ENCODE measurements at places on chromosomes 3 and 15.

DNA sequence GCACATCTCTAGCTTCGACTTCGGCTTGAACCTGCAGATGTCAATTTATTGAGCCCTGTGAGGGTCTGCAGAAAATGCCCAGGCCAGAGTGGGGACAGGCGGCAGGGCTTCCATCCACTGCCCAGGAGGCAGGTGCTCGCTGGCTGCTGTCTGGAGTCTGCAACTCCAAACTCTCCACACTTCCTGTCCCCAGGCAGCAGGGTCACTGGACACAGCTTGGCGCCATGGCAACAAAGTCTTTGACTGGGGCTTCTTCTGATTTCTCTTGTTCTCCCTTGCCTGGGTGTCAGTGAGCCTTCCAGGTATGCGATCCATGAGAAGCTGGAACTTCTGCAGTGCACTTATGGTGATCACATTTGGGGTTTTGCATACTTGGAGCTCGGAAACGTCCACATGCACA lies 33.5 kb downstream of the SV2B start:
- DNase-seq: no peak

DNA sequence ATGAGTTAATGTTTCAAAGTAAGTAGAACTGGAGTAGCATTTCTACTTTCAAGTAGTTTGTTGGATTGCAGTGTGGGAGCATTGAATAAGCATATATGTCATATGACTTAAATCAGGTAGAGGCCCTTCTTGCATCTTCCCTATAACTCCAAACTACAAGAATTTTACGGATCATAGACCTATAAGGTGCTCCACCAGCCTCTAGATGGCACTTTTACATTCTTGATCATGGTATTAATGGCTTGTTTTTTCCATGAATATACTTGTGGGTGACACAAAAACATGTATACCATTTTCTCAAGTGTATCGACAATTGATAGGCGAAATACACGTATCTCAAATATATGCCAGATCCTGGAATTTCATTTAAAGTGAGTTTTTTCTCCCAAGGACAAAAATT lies 311.1 kb downstream of the ZPLD1 start:
- peak; percentile 28 for DNase-seq

DNA sequence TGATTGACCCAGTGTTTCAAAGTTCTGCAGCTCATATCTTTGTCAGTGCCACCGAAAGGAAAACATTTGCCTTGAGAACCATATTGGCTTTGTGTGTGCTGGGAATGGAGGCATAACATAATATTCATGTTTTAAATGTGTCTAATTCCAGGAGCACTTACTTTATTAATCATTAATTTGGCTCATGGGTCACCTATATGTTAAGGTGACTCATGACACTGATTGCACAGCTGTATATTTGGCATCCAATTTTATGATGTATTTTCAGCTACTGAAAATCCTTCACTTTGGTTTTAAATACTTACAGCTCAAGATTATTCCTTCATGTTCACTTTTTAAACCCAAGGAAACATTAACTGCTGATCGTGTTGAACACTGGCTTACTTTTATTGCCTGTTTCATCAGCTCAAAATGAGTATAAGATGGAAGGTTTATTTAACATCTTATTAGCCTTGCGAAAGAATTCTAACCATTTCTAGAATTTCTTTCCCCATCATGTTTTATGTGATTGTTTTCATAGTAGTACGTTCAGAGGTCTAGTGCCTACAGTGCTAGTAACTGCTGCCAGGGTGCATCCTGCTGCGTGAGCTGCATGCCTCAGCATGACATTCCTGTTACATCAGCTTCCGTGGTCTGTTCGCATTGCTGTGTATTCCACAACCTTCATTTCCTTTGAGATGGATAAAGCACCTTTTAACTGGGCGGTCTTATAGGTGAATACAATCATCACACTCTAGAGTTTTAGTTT lies 63.7 kb downstream of the LRCH3 start:
- DNase-seq: peak; percentile 95

DNA sequence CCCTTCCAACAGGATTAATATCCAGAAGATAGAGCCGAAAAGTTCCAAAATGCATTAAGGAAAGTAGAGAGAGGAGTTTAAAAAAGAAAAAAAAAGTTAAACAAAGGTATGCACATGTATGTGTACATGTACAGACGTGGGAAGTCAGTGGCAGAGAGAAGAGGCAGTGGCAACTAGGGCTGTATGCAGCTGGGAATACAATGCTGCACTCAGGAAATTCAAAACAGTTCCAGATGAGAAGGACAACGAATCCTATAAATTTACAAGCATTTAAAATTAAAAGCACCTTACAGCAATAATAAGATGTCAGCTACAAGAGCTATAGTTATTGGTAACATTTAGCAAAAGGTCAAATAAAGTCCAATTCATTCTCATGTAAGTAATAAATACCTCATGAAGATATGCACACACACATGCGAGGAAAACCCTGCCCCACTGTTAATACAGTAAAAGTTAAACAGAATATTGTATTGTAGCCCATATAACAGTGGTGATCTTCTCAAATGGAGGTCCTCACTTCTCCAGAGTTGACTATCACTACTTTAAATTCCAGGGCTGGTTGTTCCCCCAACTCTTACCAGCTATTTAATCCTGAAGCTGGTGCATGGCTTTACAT lies 18.2 kb downstream of the MRPL3 start:
- DNase-seq: peak; percentile 2

DNA sequence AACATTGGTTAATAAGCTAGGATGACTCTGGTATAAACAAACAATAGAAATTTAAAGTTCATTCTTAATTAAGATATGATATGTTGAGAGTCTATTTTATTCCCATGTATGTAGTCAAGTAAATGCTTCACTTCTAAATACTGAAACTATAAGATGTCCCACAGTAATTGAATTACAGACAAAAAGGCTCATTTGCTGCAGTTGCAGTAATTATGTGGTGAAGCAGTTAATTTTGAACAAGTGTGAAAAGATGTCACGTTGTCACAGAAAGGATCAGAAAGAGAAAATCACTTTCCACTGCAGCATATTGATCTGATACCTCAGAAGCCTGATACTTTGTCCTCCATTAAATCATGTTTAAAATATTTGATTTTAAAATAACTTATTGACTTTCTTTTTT lies 159.8 kb downstream of the BBX start:
- DNase-seq: no peak

DNA sequence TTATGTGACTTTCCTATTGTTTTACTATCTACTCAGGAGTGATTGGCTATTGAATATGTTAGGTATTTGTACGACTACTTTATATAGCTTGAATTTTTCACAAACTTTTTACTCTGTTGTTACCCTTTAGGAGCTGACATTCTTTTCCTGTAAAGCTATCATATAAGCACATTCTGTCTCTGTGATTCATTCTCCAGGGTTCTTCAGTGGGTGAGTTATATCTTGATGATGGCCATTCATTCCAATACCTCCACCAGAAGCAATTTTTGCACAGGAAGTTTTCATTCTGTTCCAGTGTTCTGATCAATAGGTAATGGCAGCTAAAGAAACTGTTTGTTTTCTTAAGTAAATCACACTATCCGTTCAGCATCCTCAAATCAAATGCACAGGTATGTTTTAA lies 10.1 kb upstream of the CAPN3 start:
- peak; percentile 21 for DNase-seq

GRCh38 chr15:66765478-66766281 lies 63.6 kb downstream of the SMAD6 start:
- DNase-seq: peak; percentile 94

DNA sequence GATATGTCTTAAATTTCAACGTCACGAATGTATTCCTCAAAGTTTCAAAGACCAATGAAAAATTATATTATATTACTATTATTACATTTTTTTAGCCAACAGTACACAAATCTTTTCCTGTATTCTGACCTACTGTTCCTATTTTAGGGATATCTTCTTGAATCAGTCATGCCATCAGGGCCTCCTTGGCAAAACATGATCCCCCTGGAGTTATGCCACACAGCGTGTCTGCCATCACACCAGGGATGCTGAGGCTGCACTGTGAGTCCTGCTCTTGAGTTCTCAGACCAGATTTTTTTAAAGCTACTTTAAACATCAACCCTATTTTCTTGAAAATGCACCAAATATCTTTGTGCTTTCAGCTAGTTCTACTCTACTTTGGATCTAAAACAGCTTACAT lies 425.9 kb upstream of the ZNF385D start:
- DNase-seq: peak; percentile 0

DNA sequence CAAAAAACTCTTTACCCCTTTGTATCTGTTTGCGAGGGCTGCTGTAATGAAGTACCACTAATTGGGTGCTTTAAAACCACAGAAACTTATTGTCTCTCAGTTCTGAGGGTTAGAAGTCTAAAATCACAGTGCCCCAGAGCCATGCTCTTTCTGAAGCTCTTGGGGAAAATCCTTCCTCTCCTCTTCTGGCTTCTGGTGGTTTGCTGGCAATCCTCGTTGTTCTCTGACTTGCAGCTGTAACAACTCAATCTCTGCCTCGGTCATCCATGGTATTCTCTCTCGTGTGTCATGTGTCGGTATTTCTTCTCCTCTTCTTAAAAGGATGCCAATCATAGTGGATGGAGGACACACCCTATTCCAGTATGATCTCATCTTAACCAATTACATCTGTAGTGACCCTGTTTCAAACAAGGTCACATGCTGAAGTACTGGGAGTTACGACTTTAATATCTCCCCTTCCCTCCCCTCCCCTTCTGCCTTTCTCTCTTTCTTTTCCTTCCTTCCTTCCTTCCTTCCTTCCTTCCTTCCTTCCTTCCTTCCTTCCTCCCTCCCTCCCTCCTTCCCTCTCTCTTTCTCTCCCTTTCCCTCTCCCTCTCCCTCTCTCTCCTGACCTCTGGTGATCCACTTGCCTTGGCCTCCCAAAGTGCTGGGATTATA lies 6.5 kb upstream of the ARL8B start:
- DNase-seq: no peak

DNA sequence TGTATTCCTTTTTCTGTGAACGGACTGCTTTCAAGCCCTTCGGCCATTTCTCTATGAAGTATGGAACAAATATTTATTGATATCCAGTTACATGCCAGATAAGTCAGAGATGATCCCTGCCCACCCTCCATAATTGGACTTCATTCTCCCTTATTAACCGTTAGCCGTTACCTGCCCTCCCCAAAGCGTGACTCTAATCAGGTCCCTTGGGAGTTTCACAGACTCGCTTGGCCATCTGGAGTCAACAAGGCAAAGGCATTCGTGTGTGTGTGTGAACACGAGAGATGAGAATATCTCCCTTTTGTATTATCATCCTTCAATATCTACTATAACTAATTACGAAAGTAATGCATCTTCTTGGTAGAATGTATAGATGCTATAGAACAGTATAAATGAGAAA lies 314.5 kb downstream of the TLE3 start:
- no peak for DNase-seq
